Hindlimb muscle (tissue), 1 donor: ENCODE measurements at places on chromosomes 4 and X. TPM values are rescaled to one million over a fixed set of nuclear protein-coding genes. Genes with fewer than 3 reads are reported as not detected.

Gene ITIH6
- 0.80 TPM for polyA plus RNA-seq

Gene KLB
- polyA plus RNA-seq, result 0.50 TPM

- no peak for DNase-seq
Observed at GRCh38 chr4:150240011-150240410, 161.8 kb downstream of the DCLK2 start.

GRCh38 chr4:20506827-20507226, 193.4 kb upstream of the PACRGL start:
- no peak for DNase-seq

DNA sequence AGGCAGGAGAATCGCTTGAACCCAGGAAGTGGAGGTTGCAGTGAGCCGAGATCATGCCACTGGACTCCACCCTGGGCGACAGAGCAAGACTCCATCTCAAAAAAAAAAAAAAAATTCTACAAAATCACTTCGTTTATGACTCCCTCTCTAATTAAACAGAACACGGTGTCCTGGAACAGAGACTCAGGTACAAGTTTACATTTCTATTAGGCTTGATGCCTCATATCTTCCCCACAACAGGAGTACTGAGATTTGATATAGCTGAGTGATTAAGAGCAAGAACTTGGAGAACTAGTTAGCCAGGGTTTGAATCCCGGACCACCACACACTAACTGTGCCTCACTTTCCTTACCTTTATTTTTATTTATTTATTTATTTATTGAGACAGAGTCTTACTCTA, 42.2 kb upstream of the KLF3 start:
- DNase-seq, result no peak

DNA sequence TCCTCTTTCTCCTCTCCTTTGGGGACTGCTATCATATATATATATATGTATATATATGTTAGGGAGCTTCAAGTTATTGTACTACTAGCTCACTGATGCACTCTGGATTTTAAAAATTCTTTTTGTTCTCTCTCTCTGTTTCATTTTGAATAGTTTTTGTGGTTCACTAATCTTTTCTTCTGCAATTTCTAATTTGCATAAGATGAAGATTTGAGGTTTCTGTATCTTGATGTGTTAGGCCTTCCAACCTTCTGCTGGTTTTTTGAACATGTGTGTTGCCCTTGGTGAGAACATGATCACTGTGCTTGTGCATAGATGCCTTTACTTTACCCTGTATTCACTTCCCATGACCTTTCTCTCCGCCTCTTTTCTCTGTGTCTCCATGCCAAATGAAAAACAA, 7.8 kb upstream of the ZNF718 start:
- DNase-seq, result no peak

DNA sequence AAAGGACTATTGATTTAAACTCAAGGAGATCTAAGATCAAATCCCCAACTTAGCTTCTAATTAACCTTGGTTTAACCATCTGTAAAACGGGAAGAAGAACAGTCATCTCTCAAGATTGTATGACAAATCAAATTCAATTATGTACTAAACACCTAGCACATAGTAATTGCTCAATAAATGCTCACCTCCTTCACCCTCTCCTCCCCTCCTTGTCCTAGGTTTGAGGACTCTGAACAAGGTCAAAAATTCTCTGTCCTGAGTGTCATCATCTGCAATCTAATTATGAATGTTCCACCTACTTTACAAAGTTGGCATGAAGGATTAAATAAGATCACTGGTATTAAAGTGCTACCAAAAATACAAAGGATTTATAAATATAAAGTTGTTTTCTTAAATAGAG, 320.1 kb upstream of the PPARGC1A start:
- no peak for DNase-seq
